ENCODE measurements at places on chromosomes 16 and 17.

DNA sequence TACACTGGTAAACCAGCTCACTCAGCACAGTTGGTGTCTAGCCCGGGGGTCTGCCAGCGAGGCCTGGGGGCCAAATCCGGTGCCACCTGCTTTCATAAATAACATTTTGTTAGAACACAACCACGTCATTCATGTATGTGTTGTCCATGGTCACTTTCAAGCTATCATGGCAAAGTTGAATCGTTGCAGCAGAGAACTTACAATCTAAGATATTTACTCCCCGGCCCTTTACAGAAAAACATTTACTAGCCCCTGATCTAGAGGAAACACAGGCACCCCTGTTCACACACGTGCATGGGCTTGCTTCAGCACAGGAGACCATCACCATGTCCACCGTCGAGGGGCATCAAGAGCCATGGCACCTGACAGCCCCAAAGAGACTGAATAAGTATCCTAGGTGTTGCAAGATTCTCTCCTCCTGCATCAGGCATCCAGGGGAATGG lies 111.4 kb upstream of the DNAH9 start:
- no peak for DNase-seq

DNA sequence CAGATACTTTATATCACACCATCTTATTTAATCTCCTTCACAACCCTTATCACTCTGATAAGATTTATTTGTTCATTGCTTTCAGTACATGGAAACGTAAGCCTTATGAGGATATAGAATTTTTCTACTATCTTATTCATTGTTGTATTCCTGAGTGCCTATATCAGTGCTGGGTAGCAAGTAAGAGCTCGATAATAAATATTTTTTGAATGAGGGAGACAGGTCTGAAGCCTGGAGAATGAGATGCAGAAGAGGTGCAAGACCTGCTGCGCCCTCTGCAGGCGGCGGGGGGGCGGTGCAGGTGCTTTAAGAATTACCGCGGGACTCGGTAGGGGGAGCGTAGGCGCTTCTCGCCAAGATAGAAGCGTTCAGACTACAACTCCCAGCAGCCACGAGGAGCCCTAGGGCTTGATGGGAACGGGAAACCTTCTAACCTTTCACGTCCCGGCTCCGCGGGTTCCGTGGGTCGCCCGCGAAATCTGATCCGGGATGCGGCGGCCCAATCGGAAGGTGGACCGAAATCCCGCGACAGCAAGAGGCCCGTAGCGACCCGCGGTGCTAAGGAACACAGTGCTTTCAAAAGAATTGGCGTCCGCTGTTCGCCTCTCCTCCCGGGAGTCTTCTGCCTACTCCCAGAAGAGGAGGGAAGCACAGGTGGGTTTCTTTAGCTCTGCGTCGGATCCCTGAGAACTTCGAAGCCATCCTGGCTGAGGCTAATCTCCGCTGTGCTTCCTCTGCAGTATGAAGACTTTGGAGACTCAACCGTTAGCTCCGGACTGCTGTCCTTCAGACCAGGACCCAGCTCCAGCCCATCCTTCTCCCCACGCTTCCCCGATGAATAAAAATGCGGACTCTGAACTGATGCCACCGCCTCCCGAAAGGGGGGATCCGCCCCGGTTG lies at the start of gene WRAP53:
WRAP53 (plus strand) TSS at position 570 of the 900 bp plus-strand sequence; CDS start at position 742, 172 bp downstream.
- peak; percentile 90 for DNase-seq

DNA sequence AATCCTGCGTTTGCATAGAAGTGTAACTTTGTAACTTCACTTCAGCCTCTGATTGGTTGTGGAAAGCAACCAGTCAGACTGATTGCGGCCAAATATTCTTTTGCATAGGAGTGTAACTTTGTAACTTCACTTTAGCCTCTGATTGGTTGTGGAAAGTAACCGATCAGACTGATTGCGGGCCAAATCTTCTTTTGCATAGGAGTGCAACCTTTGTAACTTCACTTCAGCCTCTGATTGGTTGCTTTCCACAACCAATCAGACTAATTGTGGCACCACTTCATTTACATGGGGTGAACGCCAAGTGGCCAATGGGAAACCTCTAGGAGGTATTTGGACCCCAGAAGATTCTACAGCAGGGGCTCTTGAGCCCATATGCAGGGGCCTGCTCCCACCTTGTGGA lies 1.8 kb upstream of the TMEM98 start:
- no peak for DNase-seq

DNA sequence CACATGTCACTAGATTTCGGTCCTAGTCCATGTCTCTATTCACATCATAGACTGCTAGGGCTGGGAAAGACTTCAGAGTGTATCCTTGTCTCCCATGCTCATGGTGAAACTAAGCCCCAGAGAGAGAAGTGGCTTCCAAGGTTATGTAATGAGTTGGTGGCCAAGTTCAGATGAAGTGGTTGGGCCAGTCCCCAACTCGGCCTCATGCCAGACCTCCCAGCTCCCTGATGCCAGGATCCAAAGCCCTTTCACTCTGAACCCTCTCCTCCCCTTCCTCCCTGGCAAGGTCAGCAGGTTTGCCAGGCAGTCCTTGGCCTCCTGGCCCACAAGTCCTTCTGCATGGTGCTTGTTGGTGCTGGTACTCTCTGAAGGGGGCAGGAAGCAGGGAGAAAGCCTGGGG lies 189.7 kb downstream of the AXIN2 start:
- DNase-seq, result no peak

DNA sequence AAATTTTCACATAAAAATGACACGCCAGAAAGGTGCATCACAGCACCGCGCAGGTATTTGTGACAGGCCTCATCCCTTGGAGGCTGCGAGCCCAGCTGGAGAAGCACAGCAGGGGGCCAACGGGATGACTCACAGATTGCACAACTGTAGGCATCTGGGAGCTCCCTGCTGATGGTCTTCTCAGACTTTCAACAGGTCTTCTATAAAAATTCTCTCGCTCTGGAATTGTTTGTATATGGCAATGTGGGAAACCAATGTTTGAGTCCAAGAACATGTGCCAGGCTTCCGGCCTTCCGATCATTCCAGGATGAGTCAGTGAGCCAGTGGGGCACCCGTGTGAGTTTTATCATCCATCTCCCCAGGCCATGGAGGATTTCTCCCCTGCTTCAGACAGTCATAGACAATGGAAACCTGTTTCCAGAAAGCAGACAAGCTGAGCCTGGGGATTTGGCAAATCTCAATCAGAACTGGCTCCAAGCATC lies 24.1 kb upstream of the ADORA2B start:
- no peak for DNase-seq

- peak; percentile 74 for DNase-seq
These were observed 6.3 kb downstream of the ATP2A3 start for GRCh38 chr17:3957735-3958599.

- DNase-seq, result no peak
These were observed 4.6 kb downstream of the INPP5K start for GRCh38 chr17:1511756-1512321.

GRCh38 chr17:10737736-10738135 lies 7.9 kb upstream of the TMEM220 start:
- DNase-seq, result no peak

GRCh38 chr17:32940706-32941390 lies 12.9 kb downstream of the TMEM98 start:
- no peak for DNase-seq

GRCh38 chr17:31398381-31399311 lies 7.2 kb downstream of the RAB11FIP4 start:
- DNase-seq, result no peak

GRCh38 chr17:32114536-32114935 lies 27.8 kb upstream of the RHOT1 start:
- DNase-seq, result no peak

GRCh38 chr16:79756571-79756970 lies 156.0 kb upstream of the MAF start:
- no peak for DNase-seq

GRCh38 chr16:54540525-54541180 lies 254.1 kb upstream of the IRX3 start:
- no peak for DNase-seq

GRCh38 chr16:397736-398332 lies 835 bp downstream of the NME4 start:
- peak; percentile 81 for DNase-seq

DNA sequence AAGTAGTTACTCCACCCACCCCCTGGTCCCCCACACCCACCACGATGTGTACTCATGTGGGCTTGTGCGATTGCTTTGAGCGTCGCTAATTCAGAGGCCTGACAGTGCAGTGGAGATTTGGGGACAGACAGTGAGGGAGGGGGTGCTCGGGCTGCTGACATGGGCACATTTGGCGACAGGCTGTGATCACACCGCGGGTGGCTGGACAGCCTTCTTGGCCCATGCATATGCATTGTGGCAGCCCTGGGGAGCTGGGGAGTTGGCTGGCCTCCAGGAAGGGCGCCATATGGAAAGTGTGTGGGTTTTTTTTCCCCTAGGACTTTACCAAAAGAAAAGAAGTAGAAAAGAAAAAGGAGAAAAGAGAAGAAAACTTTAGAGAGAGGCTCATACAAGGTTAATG lies 275.5 kb upstream of the N4BP1 start:
- DNase-seq, result peak; percentile 9

DNA sequence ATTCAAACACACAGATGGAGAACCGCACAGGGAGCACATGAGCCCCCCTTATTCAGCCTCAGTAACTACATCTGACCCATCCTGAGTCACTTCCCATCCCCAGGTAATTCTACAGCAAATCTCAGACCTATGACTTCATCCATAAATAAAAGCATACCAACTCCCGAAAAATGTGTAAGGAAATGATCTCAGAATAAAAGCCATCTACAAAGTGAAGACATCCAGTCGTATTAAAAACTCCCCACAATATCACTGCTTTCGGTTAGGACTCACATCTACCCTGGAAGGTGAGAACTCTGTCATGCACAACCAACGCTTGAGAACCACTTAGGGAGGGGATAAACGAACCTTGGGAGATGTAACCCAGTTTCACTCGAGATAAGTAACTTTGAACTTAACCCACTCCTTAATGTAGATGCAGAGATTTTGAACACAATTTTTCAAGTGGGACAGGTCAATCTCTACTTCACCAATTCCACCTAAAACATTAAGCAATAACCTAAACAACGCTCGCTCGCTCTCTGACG lies 1.3 kb downstream of the USP36 start:
- DNase-seq, result no peak

DNA sequence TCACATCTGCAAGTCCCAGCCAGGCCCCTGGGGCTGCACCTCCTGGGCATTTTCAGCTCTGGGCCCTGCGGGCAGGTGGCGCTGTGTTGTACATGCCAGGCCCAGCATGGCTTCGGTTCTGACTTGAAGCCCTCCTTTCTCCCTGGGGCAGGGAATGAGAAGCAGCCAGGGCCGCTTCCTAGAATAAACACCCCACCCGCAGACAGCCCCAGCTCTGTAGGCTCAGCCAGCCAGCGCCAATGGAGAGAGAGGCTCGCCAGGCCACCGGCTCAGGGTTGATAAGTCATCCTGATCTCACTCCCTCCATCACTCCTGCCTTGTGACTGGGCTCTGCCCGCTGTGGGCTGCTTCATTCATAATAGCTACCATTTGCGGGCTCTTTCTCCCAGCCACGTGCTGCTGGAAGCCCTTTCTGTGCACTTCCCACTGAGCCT lies 6.0 kb upstream of the GLIS2 start:
- no peak for DNase-seq

GRCh38 chr16:29848420-29849297 lies 14.4 kb downstream of the CDIPT start:
- DNase-seq, result peak; percentile 83

DNA sequence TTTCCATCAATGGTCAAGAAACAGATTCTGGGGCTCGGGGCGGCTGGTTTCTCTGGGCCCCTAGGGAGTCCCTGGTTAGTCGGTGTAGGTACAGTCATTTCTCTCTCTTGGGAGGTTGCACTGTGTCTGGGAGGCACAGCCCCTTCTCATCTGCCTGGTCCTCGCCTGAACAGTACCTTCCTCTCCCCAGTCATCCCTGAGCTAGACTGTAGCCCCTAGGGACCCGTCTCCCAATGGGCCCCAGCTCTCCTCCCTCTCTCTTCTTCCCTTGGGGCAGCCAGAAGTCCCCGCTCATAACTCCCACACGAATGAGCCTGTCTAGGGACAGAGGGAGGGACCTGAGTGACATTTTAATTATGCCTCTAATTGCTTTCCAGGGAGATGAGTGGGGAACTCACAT lies 20.2 kb upstream of the CPSF4L start:
- no peak for DNase-seq
